ENCODE measurements at places on chromosomes 3 and 15.

DNA sequence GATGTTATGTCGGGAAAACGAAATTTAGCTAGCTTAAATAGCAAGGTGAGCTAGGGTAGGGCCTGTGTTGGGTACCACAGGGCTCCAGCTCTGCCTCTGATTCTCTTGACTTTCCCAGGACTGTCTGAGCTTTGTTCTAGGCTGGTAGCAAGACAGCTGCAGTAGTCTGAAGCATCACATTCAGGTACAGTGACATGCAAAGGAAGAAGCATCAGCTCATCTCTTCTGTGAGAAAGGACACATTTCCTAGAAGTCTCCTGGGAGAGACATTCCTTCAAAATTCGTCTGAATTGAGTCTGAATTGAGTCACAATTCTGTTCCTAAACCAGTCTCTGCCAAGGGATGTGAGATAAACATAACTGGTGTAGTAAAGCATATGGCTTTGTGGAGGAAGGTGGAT, 8.5 kb upstream of the UBXN7 start:
- DNase-seq: no peak

DNA sequence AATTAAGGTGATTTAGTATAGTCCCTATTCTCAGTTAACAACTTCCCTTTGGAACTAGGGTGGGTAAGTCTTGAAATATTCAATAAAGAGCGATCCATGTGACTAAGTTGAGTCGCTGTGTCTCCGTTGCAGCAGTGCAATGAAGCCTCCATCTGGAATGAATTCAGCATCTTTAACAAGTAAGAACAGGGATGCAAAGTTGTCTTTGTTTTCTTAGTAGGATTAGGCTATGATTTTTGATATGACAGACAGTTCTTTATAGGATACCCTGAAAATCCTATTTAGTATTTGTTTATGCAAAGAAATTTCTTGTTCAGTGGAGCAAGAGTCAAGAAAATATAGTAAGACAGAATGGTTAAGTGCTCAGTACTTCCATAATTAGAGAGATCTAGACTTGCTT, 52.7 kb downstream of the RBMS3 start:
- DNase-seq: no peak

GRCh38 chr15:25182736-25183445, 228.1 kb downstream of the SNRPN start:
- DNase-seq: no peak

DNA sequence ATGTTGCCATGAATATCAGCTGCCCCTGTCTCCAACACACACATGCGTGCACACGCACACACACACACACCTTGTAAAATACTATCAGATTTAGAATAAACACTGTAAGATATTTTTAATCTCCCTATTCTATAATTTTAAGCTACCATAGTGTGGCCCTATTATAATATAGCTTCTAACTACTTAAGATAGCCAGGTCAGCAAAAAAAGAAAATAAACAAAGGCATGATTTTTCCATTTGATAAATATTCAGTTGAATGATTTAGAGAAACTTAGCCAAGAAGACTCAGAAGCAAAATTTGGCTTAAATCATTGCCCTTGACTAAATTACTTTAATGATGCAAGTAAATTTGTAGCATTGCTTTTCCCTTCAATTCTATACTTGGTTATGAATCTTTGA, 162.2 kb downstream of the ALCAM start:
- DNase-seq: no peak

DNA sequence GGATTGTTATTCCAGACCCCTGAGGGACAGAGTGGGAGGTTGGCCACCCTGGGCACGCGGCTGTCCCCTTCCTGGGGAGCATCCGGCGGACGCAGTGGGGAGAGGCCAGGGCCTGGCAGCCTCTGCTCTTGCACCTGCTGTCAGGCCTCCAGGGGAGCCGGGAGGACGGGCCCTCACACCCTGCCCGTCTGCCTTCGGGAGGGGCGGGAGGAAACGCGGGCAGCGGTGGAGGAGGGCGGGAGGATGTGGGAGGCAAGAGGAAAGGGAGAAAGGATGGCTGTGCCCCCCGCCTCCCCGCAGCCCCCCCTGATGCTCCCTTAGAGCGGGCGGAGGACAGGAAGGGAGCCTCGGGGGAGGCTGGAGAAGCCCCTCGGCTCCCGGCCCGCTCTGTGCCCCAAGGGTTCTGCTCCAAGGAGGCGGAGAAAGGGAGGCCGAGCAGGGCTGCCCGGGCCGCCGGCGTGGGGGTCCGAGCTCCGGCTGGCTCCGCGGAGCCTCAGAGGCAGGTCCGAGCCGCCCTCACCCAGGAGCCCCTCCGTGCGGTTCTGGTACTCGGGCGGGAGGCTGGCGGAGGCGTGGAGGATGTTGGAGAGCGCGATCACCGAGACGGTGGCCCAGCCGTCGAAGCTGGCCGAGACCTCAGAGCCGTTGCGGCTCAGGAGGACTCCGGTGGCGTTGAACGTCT, 40.9 kb downstream of the MUC20 start:
- no peak for DNase-seq

DNA sequence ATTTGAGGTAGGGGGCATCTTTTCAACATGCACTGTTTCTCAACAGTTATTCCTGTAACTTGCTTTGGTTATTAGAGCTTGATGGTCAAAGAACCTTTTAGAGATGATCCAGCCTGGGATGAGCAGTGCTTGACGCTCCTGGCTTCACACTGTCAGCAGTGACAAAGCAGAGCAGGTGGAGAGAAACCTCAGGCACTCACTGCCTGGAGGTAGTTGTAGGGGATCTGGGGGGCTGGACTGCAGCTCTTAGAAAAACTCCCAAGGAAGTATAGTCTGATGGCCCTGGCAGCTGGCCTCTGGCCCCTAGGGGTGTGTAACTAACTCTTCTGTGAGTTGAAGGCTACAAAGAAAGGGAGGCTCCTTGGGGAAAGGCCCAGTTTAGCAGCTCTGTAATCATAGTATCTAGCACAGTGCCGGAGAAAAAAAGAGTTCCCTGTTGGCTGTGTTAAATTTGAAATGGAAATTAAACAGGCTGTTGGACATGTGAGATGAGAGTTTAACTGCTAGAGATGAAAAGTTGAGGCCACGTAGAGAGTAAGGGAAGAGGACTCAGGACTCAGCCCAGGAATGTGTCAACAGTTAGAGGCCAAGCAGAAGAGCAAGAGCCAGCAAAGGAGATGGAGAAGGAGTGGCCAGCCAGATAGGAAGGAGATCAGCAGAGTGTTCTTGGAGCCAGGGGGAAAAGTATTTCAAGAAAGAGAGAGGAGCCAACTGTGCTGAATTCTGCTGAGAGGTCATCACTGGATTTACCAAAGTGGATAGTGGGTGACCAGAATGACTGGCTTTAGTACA, 14.2 kb downstream of the OXNAD1 start:
- no peak for DNase-seq

- no peak for DNase-seq
Observed at GRCh38 chr3:161175506-161175905, 45.6 kb upstream of the NMD3 start.

DNA sequence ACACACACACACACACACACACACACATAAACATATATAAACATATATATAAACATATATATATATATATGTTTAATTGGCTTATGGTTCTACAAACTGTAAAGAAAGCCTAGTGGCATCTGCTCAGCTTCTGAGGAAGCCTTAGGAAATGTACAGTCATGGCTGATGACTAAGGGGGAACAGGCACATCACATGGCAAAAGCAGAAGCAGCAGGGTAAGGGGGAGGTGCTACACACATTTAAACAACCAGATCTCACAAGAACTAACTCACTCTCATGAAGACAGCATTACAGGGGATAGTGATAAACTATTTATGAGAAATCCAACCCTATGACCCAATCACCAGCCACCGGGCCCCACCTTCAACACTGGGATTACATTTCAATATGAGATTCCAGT, 922.9 kb downstream of the SI start:
- DNase-seq: no peak

GRCh38 chr15:68833700-68834331, 13.1 kb upstream of the ANP32A start:
- no peak for DNase-seq

DNA sequence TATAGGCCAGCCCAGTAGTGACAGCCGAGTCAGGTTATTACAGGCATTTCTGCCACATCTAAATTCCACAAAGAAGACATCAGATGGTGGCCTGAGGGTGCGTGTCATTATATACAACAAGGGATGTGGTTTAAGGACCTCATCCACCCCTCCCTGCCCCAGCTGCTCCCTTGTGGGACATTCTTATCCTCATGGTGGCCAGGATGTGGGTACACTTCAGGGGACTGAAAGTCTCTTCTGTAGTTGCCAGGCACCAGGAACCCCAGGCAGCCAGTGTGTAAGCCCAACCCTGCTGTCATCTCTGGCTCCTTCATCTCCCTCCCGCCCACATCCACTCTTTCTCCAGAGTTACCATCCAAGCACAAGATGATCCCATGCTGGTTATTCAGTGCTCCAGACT, 224.9 kb upstream of the TOPAZ1 start:
- DNase-seq: no peak

GRCh38 chr3:197912741-197913476, 37.1 kb upstream of the RPL35A start:
- no peak for DNase-seq

- DNase-seq: no peak
Observed at GRCh38 chr3:81874738-81875137, 113.3 kb upstream of the GBE1 start.

- DNase-seq: peak; percentile 95
Observed at GRCh38 chr3:129626744-129627349, 20.4 kb upstream of the PLXND1 start.

DNA sequence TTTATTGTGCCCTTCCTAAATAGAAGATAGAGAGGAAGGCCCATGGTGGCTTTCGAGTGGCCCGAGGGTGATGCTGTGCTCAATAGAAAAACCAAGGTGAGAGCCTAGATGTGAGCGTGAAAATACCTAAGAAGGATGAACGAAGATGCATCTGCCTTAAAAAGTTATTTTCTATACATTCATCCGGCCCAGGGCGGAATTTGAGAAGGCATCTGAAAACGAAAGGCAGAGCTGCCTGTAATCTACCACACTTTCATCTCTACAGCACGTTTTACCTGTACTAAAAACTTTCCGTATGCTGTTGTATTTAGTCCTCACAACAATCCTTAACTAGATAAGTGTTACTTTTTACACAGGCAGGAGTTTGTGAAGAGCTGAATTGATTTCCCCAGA, 1.4 kb downstream of the DUT start:
- no peak for DNase-seq

DNA sequence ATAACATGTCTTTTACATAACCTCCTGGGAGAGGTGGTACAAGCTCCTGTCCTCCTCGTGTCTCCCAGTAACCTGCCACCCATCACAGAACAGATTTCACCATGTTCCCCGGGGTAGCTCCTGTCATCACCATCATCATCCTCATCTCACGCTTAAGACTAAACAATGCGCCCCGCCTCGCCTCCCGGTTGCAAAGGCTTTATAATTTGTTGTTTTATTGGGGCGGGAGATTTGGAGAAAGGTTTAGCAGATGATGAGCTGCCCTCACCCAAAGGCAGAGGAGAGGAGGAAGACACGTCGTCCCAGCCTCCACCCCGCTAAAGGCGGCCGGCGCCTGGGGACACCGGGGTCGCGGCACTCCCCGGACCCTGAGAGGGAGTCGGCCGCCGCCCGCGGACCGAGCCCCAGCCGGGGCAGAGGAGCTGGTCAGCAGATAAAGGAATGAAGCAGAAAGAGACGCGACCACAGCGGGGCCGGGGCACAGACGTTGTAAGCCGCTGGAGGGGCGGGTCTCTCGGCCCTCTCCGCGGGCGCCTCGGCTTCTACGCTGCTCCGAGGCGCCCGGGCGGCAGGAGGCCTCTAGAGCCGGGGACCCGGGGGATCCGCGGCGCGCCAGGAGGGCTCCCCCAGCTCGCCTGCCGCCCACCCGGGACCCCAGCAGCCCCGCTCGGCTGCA, 589 bp downstream of the HERC1 start:
- peak; percentile 63 for DNase-seq

DNA sequence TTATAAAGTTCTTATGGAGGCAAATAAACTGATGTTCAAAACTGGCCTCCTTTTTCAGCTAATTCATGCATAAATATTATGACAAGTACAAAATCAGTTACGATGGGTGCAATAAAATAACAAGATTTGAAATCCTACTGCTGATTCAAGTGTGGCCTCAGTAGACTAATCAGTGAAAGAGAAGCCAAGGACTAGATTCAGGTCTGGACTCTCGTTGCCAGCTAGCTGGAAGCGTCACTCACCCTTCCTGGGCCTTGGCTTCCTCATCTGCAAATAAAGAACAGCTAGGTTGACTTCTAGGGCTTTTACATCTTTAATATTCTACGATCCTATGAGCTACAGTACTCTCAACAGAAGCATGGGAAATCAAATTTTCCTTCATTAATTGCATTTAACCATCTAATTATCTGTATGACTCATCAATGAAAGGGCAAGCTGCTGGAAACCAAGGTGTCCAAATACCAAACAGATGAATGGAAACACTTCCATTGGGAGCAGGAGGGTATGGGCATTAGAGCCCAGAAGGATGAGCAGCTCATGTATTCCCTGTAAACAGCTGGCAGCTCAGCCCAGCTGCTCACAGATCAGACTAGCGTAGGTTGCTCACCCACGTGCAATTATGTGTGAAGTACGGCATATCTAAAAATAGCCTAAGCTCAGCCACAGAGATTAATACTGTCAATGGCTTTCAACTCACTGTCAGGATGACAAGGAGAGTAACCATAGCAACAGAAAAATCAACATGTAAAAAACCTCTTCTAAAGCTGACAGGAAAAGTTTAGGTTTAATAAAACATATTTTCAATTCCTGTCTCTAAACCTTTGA, 294.8 kb downstream of the PLCL2 start:
- no peak for DNase-seq

GRCh38 chr3:71050538-71051258, 532.8 kb downstream of the FOXP1 start:
- DNase-seq: peak; percentile 34

GRCh38 chr3:55243678-55244077, 243.4 kb downstream of the WNT5A start:
- no peak for DNase-seq

DNA sequence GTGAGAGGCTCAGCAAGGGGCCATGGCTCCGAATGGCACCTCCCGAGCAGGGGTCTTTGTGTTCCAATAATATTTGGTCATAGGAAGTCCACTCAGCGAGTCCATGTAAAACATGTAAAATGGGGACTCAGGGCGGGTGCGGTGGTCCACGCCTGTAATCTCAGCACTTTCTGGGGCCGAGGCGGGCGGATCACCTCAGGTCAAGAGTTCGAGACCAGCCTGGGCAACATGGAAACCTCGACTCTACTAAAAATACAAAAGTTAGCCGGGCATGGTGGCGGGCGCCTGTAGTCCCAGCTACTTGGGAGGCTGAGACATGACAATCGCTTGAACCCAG, 26.4 kb downstream of the EFCC1 start:
- no peak for DNase-seq

DNA sequence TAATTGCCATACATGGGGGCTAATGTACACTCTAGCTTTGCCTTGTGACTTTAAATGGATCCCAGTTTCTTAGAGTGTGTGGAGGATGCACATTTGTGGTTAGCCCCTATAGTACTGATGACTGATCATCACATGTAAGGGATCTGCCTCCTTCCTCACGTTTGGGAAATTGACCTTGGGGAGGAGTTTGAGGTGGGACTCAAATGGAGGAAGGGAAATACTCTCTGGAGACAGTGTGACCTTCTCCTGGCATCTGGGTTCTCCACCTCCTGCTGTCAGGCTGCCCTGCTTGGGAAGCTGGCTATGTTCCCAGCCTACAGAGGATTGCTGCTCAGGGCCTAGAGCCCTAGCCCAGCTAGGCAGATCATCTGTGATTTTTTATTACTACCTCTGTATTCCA, 48.7 kb downstream of the PPM1L start:
- no peak for DNase-seq

GRCh38 chr3:119230071-119230470, 10.6 kb downstream of the B4GALT4 start:
- no peak for DNase-seq
